ENCODE measurements at places on chromosomes 5 and 9.

DNA sequence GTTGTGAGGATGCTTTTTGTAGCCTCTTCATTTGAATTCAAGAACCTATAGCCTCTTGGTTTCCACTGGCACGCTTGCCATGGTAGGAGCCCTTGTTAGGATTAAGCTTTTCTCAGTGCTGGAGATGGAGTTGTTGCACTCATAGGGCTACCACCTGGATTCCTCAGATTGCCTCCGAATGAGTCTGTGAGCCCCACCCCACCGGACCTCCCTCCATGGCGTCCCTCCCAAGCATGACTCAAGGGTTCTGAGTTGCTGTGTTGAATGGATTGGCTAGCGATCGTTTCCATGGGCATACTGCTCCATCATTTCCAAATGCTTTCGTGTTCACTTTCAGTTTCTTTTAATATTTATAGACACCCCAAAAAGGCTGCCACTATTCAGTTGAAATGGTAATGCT lies 69.9 kb downstream of the DAPK1 start:
- no peak for DNase-seq

GRCh38 chr5:93995126-93995621 lies 253.8 kb upstream of the POU5F2 start:
- DNase-seq, result peak; percentile 4

- DNase-seq, result no peak
These were observed 274.5 kb downstream of the PRR16 start for GRCh38 chr5:120738568-120738967.

GRCh38 chr5:920321-920720 lies 27.6 kb downstream of the TRIP13 start:
- no peak for DNase-seq

- peak; percentile 81 for DNase-seq
These were observed 40.7 kb upstream of the HSD17B4 start for GRCh38 chr5:119411361-119412278.

- DNase-seq, result no peak
These were observed 112.8 kb downstream of the CMYA5 start for GRCh38 chr5:79802406-79802805.

DNA sequence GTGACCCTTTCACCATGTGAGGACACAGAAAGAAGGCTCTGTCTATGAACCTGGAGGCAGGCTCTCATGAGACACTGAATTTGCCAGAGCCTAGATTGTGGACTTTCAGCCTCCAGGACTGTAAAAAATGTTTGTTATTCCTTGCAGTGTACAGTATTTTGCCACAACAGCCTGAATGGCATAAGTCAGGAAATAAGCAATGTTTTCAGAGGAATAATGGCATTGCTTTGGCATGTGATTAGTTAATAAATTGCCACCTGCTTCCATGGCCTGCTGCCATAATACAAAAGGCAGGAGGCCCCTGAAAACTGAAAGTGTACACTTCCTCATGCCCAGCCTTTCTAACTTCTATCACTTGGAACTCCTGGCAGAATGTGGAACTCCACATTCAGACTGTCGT lies 408.1 kb downstream of the GADD45G start:
- DNase-seq, result no peak

DNA sequence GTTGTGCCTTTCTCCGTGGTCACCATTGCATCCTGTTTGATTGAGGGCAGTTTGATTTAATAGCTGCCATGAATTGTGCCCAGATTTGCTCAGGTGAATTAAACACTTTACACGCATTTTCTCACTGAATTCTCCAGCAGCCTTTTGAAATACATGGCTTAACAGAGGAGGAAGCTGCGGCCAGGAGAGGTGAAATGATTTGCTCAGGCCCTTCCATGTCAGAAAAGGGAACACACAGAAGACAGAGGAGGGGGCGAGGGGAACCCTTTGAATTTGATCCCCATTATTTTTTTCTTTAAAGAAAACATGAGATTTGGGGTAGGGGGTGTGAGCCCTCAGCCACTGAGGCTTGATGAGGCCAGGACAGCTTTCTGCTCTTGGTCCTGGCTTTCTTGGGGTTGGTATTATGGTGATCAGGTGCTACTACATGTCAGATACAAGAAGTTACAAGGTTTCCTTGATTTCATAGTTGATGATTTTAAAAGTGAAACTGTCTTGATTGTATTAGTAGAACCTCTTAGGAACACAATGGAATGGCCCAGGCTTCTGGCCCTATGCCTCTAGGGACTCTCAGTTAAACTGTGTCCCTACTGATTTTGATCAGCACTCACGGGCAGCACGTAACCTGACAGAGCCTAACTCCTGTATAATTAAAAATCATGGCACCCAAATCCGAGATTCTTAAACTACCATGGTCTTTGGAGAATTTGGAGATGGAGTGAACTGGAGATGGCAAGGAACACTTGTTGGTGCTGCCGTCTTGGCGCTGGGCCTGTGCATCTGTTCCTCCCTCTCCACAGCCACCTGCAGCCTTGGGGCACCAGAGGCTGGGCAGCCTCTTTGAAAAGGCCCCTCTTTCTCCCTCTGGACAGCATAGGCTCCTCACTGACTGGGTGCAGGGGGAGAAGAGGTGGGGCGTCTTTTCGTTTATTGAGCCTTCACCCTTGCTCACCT lies 107.9 kb downstream of the TRIO start:
- no peak for DNase-seq

DNA sequence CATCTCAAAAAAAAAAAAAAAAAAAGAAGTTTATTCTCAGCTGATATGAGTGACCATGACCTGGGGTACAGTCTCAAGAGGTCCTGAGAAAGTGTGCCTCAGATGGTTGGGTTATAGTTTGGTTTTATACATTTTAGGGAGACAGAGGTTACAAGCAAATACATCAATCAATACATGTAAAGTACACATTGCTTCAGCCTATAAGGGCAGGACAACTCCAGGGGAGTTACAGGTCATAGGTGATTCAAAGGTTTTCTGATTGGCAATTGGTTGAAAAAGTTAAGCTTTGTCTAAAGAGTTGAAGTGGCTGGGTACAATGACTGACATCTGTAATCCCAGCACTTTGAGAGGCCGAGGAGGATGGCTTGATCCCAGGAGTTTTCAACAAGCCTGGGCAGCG lies 2.3 kb upstream of the GMCL2 start:
- no peak for DNase-seq

DNA sequence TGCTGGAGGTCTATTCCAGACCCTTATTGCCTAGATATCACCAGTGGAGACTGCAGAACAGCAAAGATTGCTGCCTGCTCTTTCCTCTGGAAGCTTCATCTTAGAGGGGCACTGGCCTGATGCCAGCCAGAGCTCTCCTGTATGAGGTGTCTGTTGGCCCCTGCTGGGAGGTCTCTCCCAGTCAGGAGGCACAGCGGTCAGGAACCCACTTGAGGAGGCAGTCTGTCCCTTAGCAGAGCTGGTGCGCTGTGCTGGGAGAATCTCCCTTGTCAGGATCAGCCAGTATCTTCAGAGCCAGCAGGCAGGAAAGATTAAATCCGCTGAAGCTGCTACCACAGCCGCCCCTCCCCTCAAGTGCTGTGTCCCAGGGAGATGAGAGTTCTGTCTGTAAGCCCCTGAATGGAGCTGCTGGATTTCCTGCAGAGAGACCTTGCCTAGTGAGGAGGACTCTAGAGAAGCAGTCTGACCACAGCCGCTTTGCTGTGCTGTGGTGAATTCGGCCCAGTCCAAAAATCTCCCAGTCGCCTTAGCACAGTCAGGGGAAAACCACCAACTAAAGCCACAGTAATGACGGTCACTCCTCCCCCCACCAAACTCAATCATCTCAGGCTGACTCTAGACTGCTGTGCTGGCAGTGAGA lies 124.1 kb downstream of the JAKMIP2 start:
- DNase-seq, result no peak

DNA sequence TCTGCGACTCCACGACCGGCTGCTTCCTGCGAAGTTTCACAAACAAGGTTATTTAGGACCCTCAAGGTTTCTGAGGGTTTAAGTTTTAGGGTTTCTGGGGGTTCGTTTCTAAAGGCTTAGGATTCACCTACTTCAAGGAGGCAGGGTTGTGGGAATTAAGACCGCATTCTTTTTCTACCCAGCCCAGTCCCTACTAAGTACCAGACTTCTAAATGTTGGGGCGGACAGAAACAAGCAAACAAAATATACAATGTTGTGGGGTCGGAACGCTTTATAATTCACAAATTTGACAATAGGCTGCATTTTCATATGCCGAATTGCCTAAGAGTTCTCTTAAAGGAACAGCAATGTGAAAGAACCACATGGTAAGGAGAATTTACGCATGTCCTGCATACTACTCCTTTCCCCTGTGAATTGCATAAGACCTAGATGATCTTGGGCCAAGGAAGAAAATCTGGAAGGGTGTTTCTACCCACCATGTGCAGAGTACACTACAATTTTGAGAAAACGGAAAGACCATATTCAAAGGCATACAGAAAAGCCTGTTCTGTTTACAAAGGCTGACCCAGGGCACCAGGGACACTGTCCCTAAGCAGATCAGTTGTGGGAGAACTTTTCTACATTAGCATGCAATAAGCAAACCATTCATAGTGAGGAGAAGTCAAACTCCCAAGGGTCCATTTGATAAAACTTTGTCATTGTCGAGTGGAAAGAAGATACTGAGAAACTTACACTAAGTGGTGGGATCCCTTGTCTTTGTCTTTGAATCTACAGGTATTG lies 457.3 kb downstream of the RAB3C start:
- DNase-seq, result no peak

DNA sequence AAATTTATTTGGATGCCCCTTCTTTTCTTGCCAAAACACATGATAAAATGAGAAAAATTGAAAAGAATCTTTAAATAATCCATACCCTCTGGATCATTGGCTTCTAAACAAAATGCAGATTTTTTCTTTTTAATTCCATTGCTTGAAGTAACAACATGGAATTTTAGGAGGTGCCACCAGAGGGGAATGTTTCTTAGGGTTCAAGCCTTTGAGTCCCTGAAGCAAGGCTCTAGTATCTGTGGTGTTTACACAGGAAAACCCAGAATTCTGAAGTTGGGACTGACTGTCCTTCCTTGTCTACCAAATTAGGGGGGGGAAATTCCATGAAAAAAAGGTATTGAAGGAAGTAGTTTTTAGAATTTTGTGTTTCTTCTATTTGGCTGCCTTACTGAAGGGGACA lies 69.4 kb downstream of the LMNB1 start:
- DNase-seq, result no peak

DNA sequence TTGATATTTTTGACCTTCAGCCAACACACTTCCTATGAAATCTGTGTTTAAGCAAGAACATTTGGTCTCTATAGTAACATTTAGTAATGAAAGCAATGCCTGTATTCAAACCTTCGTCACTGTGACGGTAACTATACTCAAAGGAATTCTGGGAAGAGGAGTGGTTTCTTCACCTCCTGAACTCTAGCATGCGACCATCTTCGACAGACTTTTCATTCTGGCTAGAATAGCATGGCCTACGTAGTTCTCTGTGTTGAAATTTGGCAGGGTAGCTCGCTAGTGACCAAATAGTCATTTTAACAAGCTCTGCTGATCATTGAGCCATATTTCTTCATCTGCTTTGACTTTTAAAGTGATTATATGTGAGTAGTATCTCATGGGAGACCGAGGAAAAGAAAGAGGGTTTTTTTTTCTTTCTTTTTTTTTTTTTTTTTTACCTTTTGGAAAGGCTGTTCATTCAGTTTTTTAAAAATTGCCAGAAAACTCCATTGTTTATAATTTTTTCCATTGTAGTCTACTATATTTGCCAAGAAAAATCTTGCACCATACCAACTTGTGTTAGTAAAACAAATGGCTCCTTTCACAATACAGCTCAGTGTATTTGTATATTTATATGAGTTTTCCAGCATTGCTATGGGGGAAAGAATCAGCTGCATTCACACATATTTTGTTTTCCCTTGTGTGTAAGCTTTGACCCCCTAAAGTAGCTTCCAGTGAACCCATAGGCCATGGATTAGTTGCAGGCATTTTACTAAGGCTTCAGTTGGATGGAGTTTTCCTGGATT lies 166.8 kb downstream of the NNT start:
- no peak for DNase-seq

DNA sequence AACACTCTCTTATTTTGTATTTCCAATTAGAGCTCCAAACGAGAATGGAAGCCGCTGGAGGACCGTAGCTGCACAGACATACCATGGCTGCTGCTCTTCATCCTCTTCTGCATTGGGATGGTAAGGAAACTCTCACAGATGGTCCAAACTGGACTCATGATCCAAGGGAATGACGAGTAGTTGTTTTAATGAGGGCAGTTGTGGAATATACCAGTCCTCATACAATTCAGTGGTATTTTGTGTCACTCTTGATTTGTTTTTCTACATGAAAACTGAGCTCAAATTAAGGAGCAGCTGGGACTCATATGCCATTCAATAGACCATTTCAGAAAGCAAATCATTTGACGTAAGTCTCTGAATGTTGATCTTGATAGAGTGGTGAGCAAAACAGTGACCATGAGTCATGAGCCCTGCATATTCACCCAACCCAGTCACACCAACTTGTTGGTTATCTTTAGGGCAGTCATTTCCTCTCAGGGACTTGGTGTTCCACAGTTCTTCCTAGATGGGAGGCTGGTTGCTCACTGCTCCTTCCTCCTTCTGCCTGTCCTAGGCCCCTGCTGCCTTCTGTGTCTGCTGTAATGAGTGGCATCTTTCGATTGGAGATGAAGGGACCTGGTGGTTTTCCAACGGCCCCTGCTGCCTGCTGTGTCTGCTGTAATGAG lies 54.9 kb downstream of the SLC44A1 start:
- DNase-seq, result no peak

DNA sequence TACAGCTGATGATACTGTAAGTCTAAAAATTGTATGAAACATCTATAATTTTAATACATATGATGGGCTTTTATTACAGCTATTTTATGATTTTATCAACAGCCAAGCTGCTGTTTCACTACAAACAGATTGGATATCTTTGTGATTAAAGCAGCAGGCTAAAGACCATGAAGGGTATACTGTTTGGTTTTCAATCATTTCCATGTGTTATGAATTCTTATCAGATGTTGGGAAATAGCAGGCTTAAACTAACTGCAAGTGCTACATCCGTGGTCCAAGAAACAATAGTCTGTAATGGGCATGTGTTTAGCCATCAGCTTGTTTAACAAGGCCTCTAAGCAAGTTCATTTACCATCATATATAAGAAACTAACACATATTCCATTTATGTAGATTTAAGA lies 107.5 kb downstream of the CWC27 start:
- no peak for DNase-seq
